ENCODE measurements at places on chromosomes 13 and 19.

- peak; percentile 77 for DNase-seq
Measured at GRCh38 chr19:49113762-49114629, at the start of gene LIN7B. LIN7B (plus strand) TSS chr19:49114370; CDS start chr19:49114405, 35 bp downstream.

- no peak for DNase-seq
Measured at GRCh38 chr13:111280681-111281585, 39.5 kb upstream of the TEX29 start.

GRCh38 chr13:55948175-55948574 is 1192.5 kb upstream of the PRR20A start:
- DNase-seq: no peak

DNA sequence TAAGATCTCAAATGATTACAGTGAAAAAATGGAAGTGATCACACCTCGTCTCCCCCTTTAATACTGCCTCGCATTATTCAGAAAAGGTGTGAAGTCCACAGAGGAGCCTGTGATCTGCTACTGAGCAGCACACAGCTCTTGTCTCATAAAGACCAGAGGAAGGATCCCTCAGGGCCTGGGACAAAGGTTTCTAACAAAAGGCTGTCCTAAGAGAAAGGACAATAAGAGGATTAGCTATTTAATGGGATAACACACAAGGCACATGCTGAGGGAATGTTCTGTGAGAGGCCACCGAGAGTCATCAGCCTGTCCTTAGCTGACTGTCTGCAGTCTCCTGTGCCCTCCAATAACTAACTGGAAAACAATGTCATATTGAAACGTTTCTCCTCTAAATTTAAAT is 26.7 kb downstream of the EBPL start:
- no peak for DNase-seq

GRCh38 chr19:43759515-43759914 is 4.8 kb upstream of the SMG9 start:
- DNase-seq: peak; percentile 75

DNA sequence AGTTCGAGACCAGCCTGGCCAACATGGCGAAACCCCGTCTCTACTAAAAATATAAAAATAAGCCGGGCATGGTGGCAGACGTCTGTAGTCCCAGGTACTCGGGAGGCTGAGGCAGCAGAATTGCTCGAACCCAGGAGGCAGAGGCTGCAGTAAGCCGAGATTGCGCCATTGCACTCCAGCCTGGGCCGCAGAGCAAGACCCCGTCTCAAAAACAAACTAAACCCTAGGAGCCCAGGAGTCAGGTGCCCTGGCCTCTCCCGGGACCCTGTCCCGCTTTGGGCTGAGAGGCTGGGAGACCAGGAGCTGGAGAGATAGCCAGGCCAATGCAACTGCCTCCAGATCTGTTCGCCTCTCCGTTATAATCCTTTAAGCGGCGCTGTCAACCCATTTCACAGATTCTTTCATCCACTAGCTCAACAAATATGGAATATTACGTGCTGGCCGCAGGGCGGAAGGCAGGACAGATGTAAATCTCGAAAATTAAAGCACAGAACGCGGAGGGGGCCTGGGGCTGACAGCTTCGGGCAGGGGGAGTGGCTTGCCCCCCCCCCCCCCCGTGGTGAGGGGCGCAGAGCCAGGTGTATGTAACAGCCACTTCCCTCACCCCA is 5.3 kb upstream of the MYBPC2 start:
- DNase-seq: no peak

- no peak for DNase-seq
Measured at GRCh38 chr19:42409477-42409876, 17.7 kb downstream of the LIPE start.

DNA sequence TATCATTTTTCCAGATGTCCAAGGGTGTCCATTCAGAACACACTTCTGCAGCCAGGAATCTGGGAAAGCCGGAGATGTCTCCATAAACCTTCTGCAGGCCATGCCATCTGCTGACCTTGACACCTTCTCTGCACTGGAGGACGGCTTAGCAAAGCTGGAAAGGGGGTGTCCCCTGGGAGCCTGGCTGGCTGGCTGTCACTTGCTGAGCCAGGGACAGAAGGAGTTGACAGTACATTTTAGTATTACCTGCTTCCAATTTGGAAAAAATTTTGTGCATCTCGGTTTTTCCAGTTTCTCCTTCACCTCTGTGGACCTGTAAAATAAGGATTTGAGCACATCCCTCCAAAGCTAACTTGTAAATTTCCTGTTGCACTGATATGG is 8.1 kb upstream of the CHST8 start:
- no peak for DNase-seq

GRCh38 chr19:55173714-55174409 is 6.2 kb downstream of the SYT5 start:
- no peak for DNase-seq

DNA sequence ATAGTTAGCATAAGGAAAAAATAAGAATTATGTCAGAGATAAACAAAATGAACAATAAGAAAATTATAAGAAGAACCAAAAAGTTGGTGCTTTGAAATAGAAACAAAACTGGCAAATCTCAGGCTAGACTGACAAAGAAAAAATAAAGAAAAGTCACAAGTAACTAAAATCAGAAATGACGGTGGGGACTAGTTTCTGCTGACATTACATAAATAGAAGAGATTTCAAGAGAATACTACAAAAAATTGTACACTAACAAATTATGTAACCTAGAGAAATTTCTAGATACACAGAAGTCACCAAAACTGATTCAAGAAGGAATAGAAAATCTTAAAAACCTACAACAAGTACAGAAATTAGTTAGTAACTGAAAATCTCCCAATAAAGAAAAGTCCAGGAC is 355.6 kb upstream of the SGCG start:
- DNase-seq: no peak
